ENCODE measurements at places on chromosomes 5 and 9. TPM values are rescaled to one million over a fixed set of nuclear protein-coding genes. Genes with fewer than 3 reads are reported as not detected.

The ITGA1 gene
- 136 TPM for polyA plus RNA-seq

GRCh38 chr9:2110036-2110435 is 94.9 kb downstream of the SMARCA2 start:
- DNase-seq: no peak

DNA sequence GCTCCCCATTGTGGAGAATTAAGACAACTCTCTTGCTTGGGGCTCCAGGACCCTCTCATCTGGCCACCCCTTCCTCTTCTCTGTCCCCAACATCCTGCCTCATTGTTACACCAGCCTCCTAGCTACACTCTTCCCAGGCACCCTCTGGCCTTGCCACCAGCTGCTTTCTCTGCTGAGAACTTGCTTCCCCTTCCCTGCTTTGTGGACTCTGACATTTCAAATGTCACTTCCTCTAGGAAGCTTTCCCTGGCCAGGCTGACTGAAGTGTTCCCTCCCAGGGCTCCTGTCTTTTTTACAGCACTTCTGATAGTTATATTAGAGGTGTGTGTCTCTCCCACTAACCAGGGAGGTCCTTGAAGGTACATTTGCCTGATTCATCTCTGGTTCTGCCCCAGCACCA is 194.0 kb upstream of the KLF4 start:
- DNase-seq: no peak

GRCh38 chr5:5613261-5613990 is 190.9 kb downstream of the ICE1 start:
- DNase-seq: no peak

DNA sequence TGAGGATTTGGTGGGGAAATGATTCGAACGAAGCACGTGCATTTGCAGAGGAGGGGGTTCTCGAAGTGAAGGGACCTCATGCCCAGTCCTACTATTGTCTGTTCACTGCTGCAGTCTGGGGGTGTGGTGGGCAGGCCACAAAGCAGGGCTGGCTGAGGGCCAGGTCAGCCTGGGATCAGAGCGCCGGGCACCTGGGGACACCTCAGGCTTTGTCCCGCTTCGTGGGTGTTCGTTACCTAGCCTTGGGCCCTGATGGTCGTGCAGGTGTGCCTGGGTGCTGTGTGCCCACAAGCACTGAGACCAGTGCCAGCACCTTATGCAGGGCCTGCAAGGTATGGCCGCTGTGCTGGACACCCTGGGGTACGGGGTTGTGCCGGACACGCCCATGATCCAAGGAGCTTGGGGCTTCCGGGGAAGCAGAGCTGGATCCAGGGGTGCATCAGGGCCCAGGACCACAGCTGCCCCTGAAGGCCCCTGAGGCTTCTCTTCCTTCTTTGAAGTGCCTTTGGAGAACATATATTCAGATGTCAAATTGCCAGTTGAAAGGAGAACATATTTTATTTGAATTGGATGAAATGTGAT is 80.6 kb downstream of the COL5A1 start:
- DNase-seq: no peak

Measured in AG04450 (cell line).